ENCODE measurements at places on chromosomes 13 and 19. TPM values are rescaled to one million over a fixed set of nuclear protein-coding genes. Genes with fewer than 3 reads are reported as not detected.

The PEAK3 gene
- total RNA-seq: 0.32 TPM

The NPHS1 gene
- total RNA-seq: 0.05 TPM

The IGFLR1 gene
- total RNA-seq: 153 TPM

The HIF3A gene
- not detected for total RNA-seq

The CGB2 gene
- total RNA-seq: not detected

The HIPK4 gene
- not detected for total RNA-seq

The PEPD gene
- total RNA-seq: 33.1 TPM

The URAD gene
- not detected for total RNA-seq

The CIC gene
- total RNA-seq: 165 TPM

The CYP2S1 gene
- total RNA-seq: 0.13 TPM

The ADPRHL1 gene
- 0.40 TPM for total RNA-seq

The STOML3 gene
- not detected for total RNA-seq

The ZNF296 gene
- 6.7 TPM for total RNA-seq

The POU2F2 gene
- 33.1 TPM for total RNA-seq

The ZNF724 gene
- total RNA-seq: 12.5 TPM

The SNRPD2 gene
- total RNA-seq: 544 TPM

The ZNF610 gene
- 3.8 TPM for total RNA-seq

The MZF1 gene
- 57.9 TPM for total RNA-seq

The FAM124A gene
- total RNA-seq: 0.43 TPM

The TEX29 gene
- total RNA-seq: 2.2 TPM

The SGCG gene
- total RNA-seq: not detected

The RDH8 gene
- not detected for total RNA-seq

The MRPS31 gene
- 41.8 TPM for total RNA-seq

The KASH5 gene
- not detected for total RNA-seq

The GPALPP1 gene
- total RNA-seq: 20.9 TPM

The OR7A5 gene
- total RNA-seq: not detected
